Right hindlimb (tissue), 1 donor: ENCODE measurements at places on chromosomes 2 and 18.

- no peak for DNase-seq
Observed at GRCh38 chr2:235562065-235562747, 68.4 kb downstream of the AGAP1 start.

- no peak for DNase-seq
Observed at GRCh38 chr2:3299703-3300102, 77.9 kb downstream of the EIPR1 start.

- DNase-seq = no peak
Observed at GRCh38 chr2:6982934-6983589, 65.8 kb downstream of the RNF144A start.

GRCh38 chr2:240339411-240340360 lies 95.8 kb upstream of the GPC1 start:
- DNase-seq = no peak

DNA sequence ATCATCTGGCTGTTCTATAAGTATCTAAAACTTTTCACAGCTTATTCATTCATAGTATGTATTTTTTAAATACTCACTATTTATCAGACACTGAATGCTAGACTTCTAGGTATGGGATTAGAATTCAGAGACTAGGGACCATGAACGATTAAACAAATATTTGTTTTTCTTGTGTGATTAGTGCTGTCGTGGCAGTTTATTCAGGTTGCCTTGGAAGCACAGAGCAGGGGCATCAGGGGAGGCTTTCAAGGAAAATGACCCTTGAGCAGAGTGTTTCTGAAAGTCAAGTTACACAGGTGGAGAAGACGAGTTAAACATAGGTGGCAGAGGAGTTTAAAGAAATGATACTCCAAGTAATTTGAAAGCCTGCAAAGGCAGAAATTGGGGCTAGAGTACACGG lies 5.7 kb downstream of the SPOPL start:
- DNase-seq = no peak

GRCh38 chr2:52260904-52261303 lies 1229.0 kb upstream of the NRXN1 start:
- no peak for DNase-seq

GRCh38 chr2:61151436-61151835 lies 10.6 kb upstream of the C2orf74 start:
- no peak for DNase-seq

GRCh38 chr2:175947073-175947472 lies 55.0 kb downstream of the LNPK start:
- DNase-seq = no peak

GRCh38 chr2:12737738-12738485 lies 21.2 kb downstream of the TRIB2 start:
- DNase-seq = no peak

- DNase-seq = no peak
Observed at GRCh38 chr2:96898641-96899412, 28.9 kb upstream of the SEMA4C start.

GRCh38 chr2:3131636-3132326 lies 245.8 kb downstream of the EIPR1 start:
- no peak for DNase-seq

- peak; percentile 41 for DNase-seq
Observed at GRCh38 chr2:169734169-169734847, 676 bp downstream of the KLHL23 start.

- DNase-seq = no peak
Observed at GRCh38 chr2:234994438-234995321, 42.9 kb downstream of the SH3BP4 start.

GRCh38 chr2:1478311-1479305 lies 65.3 kb downstream of the TPO start:
- no peak for DNase-seq

GRCh38 chr2:36670881-36671595 lies 25.5 kb upstream of the VIT start:
- no peak for DNase-seq

GRCh38 chr2:212911011-212911410 lies 240.4 kb downstream of the IKZF2 start:
- no peak for DNase-seq

DNA sequence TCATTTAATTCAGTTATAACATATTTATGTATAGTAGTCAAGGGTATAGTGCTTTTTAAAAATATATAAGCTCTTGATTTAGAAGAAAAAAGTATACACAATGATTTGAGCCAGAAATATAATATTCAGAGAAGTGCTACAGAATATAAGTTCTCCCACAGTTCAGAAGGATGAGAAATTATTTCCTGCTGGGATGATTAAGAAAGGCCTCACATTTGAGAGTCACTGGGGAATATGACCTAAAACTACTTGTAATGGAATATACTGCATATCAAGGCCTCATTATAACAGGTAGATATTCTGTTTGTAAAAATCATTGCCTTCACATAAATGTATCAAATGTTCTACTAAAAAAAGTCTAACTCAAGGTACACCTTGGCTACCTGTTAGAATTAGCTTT lies 203.5 kb downstream of the MBD2 start:
- no peak for DNase-seq

- DNase-seq = no peak
Observed at GRCh38 chr2:11915650-11916049, 169.2 kb downstream of the LPIN1 start.

GRCh38 chr2:208042041-208042440 lies 16.7 kb upstream of the PLEKHM3 start:
- DNase-seq = no peak

- DNase-seq = no peak
Observed at GRCh38 chr2:203857656-203858055, 9.9 kb upstream of the CTLA4 start.

- peak; percentile 42 for DNase-seq
Observed at GRCh38 chr2:110858135-110858725, 125.9 kb downstream of the ACOXL start.

DNA sequence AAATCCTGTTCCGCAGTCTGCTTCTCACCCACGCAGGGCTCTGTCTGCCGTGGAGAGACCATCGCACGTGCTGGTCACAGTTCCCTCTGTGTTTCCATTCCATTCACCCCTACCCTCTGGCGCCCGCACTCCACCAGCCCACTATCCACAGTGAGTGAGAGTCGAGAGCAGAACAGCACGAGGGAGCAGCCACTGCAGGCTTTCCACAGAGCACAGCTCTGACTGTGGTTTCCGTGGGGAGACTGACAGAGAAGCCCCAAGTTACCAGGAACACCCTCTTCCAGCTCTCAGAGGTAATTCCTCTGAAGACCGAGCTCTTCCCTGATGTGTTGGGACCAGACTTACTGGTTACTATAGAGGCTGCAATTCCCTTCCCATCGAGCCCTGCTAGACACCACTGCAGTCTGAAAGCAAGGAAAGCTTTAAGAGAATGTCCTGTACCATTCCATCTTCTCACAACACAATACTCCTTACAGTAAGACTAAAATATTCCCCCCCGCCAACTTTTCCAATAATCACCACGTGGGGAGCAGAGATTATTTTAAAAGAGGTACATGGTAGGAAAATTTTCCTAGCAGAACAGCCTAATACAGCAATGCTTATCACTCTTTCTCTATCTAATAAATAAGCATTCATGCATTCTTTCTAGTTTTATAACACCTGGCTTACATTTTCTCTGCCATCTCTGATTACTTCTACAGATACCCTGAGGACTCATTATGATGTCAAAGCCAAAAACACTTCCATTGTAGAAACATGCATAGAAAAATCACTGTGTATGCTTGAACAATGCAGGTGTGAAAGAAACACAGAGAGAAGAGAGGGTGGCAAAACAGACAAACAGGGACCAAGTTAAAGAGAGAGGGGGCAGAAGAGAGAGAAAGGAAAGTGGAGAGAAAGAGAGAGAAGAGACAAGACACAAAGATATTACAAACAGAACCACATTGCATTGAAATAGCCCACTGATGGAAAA lies 4.7 kb downstream of the MYT1L start:
- DNase-seq = no peak

DNA sequence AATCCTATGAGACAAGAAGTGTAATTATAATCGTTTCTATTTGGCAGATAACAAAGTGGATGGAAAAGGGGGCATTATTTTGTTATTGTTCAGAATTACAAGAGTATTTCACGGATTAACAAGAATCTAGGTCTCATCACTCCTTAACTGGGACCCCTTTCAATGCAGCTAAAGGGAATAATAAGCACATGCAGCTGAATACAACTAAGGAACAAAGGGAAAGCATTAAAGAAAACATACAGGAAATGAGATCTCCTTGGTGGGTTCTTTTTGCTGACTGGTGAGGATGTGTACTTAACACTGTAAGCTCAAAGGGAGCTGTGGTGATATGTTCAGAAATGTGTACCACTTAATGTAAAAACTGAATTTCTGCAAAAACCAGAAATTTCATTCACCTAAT lies 140.5 kb upstream of the WDSUB1 start:
- no peak for DNase-seq

DNA sequence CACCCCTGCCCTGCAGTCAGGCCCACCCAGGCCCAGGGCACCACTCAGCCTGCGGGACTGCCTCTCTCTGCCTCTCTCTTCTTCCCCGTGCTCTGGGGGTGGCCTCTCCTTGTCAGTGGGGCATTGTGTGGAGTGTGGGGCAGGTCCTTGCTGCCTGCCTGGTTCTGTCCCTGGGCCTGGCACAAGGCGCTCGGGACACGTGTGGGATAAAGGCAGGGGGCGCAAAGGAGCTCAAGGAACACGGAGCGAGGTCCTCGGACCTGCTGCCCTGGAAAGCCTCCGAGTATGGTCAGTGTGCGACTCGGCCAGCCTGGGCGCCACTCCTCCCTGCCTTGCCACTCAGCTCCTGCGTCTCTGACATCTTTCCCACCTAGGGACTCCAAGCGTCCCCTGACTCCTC lies 262.2 kb downstream of the HDAC4 start:
- no peak for DNase-seq

DNA sequence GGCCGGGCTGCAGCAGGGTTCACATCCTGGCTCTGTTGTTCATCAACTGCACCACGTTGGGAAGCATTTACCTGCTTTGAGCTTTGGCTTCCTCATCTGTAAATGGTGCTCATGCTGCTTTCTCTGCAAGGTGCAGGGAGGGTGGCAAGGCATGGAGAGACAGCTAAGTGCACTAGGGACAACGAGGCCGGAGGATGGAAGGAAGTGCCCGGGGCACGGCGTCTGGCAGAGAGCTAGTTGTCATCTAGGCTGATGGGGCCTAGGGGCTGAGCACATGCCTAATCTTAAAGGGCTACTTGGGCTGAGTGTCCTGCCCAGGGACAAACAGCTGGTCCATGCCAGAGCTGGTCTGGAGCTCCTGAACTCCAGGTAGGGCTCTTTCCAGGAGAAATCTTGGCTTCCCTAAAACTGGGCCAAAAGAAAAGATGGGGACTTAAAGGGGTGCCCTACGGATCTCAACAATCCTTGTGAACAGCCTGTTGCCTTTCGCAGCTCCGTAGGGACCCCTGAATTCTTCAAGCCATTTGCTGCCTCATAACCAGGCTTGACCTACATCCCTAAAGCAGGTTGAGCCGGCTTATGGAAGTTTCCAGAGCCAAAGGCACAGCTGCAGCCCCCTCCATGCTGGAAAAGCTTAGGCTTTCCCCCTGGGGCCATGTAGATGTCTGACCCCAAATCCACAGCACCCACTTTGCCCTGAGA lies 130.8 kb downstream of the SMAD7 start:
- peak; percentile 12 for DNase-seq

GRCh38 chr2:30300456-30301221 lies 69.3 kb downstream of the LBH start:
- no peak for DNase-seq

GRCh38 chr2:34787341-34787740 lies 1188.2 kb upstream of the FAM98A start:
- no peak for DNase-seq

DNA sequence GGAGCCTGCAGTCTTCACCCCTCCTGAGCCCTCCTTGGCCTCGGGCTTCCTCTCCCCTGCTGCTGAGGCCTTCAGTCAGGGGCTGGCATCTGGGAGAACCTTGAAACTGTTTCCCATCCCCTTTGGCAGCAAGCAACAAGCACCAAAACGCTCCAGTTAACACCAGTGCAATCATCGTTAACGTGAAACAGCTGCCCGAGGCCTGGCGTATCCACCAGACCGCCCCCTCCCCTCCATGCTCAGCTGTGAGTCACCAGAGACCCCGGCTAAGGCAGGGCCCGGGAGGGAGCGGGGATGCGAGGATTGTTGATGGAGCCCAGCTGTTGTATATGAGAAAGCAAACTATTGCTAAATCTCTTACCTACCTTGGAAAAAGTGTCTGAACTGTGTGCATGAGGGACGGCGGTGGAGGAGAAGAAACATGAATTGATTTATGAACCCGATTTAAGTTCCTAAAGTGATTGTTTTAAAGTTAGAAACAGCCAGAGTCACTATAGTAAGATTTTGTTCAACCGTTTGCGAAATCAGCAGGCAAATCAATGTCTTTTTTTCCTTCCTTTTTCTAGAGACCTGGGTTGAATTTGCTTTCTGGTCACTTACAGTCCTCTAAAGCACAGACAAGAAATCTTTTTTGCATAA lies 5.2 kb downstream of the ZFP36L2 start:
- peak; percentile 94 for DNase-seq

DNA sequence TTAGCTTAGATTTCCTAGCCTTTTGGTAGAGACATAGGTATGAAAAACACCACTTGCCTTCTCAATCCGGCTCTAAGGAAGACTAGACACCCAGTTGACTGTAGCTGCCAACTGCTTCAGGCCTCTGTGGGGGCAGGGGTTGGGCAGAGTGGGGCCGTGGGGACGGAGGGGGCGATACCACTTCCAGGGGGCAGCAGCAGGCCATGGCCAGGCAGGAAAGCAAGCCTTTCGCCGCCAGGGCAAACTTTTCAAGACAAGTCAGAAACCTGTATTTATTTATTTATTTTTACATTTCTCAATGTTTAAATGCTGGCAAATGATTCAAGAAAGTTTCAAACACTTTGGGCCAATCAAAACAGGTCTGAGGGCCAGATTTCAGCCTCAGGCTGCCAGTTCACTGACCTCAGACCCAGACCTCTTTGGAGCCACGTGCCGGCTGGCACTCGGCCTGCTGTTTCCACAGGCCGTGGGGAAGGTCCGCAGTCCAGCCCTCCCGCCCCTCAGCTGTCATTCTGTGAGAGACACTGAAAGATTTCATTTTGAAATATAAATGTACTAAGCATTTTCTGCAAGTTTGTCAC lies 63.8 kb downstream of the MEX3C start:
- no peak for DNase-seq

- DNase-seq = no peak
Observed at GRCh38 chr18:12711446-12711845, 8.6 kb downstream of the PSMG2 start.

DNA sequence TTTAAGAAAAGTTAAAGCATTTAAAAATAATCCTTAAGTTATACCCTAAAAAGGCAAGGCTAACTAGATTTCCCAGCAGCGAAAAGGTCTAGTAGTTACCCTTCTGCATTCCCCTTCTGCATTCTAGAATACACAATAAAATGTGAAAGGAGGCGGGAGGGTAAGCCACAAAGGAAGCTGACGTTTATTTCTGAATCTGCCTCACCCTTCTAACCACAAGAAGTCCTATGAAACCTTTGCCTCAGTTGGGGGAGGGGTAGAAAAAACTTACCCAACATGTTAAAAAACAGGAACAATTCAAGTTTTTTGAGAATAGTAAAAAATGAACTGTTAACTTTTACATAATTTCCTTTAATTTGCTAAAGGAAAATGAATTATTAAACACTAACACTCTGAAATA lies 11.3 kb downstream of the STK17B start:
- DNase-seq = peak; percentile 29
